ENCODE measurements at places on chromosomes 2 and 18. TPM values are rescaled to one million over a fixed set of nuclear protein-coding genes. Genes with fewer than 3 reads are reported as not detected.

IL36B gene
- total RNA-seq = not detected

GRCh38 chr2:206700156-206700555 is 18.0 kb downstream of the DYTN start:
- no peak for DNase-seq

- DNase-seq = no peak
Measured at GRCh38 chr18:63422864-63423304, 608 bp upstream of the VPS4B start.

DNA sequence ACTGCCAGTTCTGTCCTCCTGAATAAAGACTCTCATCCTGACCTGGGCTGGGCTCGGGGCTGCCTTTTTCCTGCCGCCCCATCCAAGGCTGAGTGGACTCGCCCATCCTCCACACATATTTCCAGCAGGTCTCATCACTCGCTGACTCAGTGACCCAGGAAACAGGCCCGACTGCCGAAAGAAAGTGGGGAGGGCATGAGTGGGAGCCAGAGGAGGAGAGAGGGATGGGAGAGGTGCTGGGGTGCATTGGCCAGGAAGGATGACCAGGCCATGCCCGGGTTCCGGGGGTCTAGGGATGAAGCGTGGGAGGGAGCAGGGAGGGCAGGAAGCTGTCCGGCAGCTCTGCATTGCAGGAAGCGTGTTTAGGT is 66.7 kb downstream of the TWIST2 start:
- no peak for DNase-seq

LRRTM4 gene
- total RNA-seq = not detected

GRCh38 chr2:241561832-241562231 is 3.3 kb downstream of the BOK start:
- no peak for DNase-seq

RIT2 gene
- total RNA-seq = not detected

DNA sequence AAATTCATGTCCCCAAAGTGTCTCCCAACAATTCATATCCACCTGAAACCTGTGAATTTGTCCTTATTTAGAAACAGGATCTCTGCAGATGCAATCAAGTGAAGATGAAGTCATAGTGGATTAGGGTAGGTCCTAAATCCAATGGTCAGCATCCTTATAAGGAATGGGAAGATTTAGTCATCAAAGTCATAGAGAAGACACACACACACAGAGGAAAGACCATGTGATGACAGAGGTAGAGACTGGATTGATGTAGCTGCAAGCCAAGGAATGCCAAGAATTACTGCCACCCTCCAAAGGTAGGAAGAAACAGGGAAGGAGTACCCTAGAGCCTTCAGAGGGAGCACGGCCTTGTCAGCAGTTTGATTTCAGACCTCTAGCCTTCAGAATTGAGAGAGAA is 17.7 kb downstream of the ADD2 start:
- DNase-seq = no peak

Measured in activated naive CD4-positive, alpha-beta T cell treated with anti-CD3 and anti-CD28 coated beads, Interleukin-2, amount 50 U/mL, for 72 hours (primary cell).